Glutamatergic neuron (in vitro differentiated cells): ENCODE measurements at places on chromosomes 11 and 22. TPM values are rescaled to one million over a fixed set of nuclear protein-coding genes. Genes with fewer than 3 reads are reported as not detected.
A peak's percentile ranks its signal among the peaks of the same experiment; 100 is the strongest.

DNA sequence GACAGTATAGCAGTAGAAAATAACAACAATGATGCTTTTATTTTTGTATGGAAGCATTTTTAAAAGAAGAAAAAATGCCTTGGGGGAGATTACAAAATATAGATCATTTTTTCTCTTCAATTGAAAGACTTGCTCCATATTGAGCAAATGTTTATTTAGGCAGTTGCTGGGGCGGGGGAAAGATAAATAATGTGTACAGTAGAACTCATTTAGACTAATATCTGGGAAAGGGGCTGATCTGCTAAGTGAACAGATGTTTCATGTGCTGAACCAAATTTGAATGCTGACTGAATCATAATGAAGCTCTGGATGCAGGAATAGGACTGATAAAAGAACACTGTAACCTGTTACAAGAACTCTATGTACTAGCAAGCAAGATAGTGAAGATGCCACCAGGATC lies 457.1 kb upstream of the TENM4 start:
- DNase-seq = no peak
- no peak overlapping the region for H3K4me3 ChIP-seq
- no peaks in the 10 kb centered on the region for H3K4me1 ChIP-seq
- no peak overlapping the region for H3K27ac ChIP-seq

The CBLIF gene
- total RNA-seq = not detected

DNA sequence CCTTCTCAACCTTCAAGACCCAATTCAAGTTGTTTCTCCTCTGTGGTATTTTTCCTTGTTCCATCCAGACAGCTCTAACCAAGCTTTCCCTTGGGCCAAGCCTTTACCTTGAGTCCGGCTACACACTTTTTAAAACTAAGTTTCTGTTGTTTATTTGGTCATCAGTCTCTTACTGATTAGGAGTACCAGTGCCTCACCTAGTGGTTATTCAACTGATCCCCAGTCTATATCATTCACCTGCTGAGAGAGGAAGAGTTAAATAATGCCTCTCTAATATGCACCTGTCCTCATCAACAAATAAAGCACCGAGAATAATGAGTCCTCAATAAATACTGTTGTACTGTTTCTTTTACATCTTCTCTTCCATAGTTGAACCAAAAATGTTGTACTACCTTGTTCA lies 160.8 kb downstream of the MSANTD4 start:
- DNase-seq = no peak
- no peaks in the 10 kb centered on the region for H3K4me1 ChIP-seq
- no peaks in the 10 kb centered on the region for H3K36me3 ChIP-seq

- no peaks in the 10 kb centered on the region for H3K27me3 ChIP-seq
- H3K4me1 ChIP-seq = no peaks in the 10 kb centered on the region
- H3K27ac ChIP-seq = no peak overlapping the region
- no peaks in the 10 kb centered on the region for H3K36me3 ChIP-seq
- no peak overlapping the region for H3K4me3 ChIP-seq
Observed at GRCh38 chr11:32450372-32450771, 15.0 kb upstream of the WT1 start.

DNA sequence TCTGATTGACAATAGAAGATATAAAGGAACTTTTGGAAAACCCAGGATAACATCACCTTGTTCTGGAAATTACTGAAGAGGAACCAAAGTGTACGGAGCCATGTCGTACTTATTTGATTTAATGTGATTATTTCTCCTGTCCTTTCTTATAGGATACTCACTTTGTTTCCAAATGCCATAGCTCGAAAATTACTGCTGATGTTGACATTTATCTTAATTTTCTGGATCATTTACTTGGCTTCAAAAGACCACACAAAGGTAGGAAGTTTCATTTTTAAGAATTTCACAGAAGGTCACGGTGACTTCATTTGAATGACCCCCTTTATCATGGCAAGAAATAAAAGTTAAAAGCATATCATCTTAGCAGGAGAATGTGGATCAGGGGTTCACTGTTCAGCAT lies 1.2 kb downstream of the NXPE2 start:
- DNase-seq = no peak
- H3K4me3 ChIP-seq = no peak overlapping the region
- H3K27ac ChIP-seq = no peak overlapping the region
- peaks cover 2% of the 10 kb centered on the region for H3K27me3 ChIP-seq

The SMC1B gene
- not detected for total RNA-seq

GRCh38 chr11:61377461-61378160 lies 14.8 kb upstream of the TMEM216 start:
- no peak for DNase-seq
- H3K36me3 ChIP-seq = peaks cover 16% of the 10 kb centered on the region

DNA sequence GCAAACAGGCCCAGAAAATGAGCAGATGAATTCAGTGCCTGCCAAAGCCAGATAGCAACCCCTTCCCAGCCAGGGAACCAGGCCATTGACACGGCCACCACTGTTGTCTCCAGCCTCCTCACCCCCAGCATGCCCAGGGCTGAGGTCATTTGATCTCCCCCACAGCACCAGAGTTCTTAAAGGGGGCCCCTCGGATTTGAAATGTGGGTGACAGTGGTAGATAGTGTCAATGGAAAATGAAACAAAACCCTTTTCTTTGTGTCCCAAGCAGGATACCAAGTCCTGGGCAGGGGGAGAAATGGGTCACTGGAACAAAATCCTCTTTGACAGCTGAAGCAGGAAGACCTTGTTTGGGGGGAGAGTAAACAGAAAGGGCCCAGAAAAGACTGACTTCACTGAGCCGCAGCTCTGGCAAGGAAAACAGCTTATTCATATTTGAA lies 14.3 kb upstream of the ACCSL start:
- H3K27me3 ChIP-seq = peaks cover 2% of the 10 kb centered on the region
- peaks cover 5% of the 10 kb centered on the region for H3K36me3 ChIP-seq
- H3K4me1 ChIP-seq = peaks cover 38% of the 10 kb centered on the region
- no peak overlapping the region for H3K4me3 ChIP-seq
- no peak for DNase-seq

The HMGXB4 gene
- 14.4 TPM for total RNA-seq

- H3K27ac ChIP-seq = no peak overlapping the region
- peaks cover 2% of the 10 kb centered on the region for H3K27me3 ChIP-seq
- peaks cover 4% of the 10 kb centered on the region for H3K36me3 ChIP-seq
- no peak overlapping the region for H3K4me3 ChIP-seq
- no peak for DNase-seq
Observed at GRCh38 chr11:128179512-128179911, 407.8 kb downstream of the ETS1 start.

The SYT8 gene
- not detected for total RNA-seq

DNA sequence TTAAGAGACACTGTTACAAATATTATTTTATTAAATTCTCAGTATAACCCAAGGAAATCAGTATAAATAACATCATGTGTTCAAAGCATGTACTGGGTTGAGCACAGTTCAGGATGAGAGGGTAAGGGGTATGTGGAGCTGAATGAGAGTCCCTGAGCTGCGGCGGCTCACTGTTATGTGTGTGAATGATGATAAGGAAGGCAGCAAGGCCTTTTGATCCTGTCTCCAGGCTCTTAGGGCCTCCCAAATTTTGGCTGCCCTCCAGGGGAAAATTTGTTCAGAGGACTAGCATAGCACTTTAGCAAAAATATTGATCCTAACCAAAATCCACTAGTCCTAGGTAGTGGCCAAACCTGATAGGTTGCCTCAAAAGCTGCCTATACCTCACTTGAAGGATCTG lies 86.1 kb upstream of the SPON1 start:
- no peak for DNase-seq
- no peak overlapping the region for H3K4me3 ChIP-seq
- H3K4me1 ChIP-seq = no peaks in the 10 kb centered on the region
- no peak overlapping the region for H3K27ac ChIP-seq

- no peak overlapping the region for H3K4me3 ChIP-seq
- peaks cover 4% of the 10 kb centered on the region for H3K36me3 ChIP-seq
- no peak for DNase-seq
- no peak overlapping the region for H3K27ac ChIP-seq
Observed at GRCh38 chr22:42595434-42595833, 19.2 kb downstream of the POLDIP3 start.

- H3K4me3 ChIP-seq = no peak overlapping the region
- no peak overlapping the region for H3K27ac ChIP-seq
- peak; percentile 29 for DNase-seq
- no peaks in the 10 kb centered on the region for H3K36me3 ChIP-seq
Observed at GRCh38 chr11:95592471-95592870, 197.1 kb downstream of the FAM76B start.

GRCh38 chr22:44707752-44708151 lies 5.7 kb downstream of the PRR5 start:
- no peaks in the 10 kb centered on the region for H3K36me3 ChIP-seq
- H3K4me1 ChIP-seq = peaks cover 5% of the 10 kb centered on the region
- no peak overlapping the region for H3K4me3 ChIP-seq
- no peak overlapping the region for H3K27ac ChIP-seq
- H3K27me3 ChIP-seq = peaks cover 2% of the 10 kb centered on the region
- no peak for DNase-seq

- DNase-seq = no peak
- no peaks in the 10 kb centered on the region for H3K36me3 ChIP-seq
- no peaks in the 10 kb centered on the region for H3K27me3 ChIP-seq
- H3K4me3 ChIP-seq = no peak overlapping the region
- H3K4me1 ChIP-seq = no peaks in the 10 kb centered on the region
- H3K27ac ChIP-seq = no peak overlapping the region
Observed at GRCh38 chr11:76415073-76415472, 29.7 kb upstream of the EMSY start.

- DNase-seq = no peak
- no peak overlapping the region for H3K4me3 ChIP-seq
- peaks cover 9% of the 10 kb centered on the region for H3K27me3 ChIP-seq
- no peaks in the 10 kb centered on the region for H3K36me3 ChIP-seq
- H3K4me1 ChIP-seq = no peaks in the 10 kb centered on the region
Observed at GRCh38 chr22:38943882-38944281, 13.5 kb upstream of the APOBEC3A start.

- peak; percentile 77 for DNase-seq
- H3K36me3 ChIP-seq = no peaks in the 10 kb centered on the region
- H3K4me1 ChIP-seq = peaks cover 17% of the 10 kb centered on the region
- H3K4me3 ChIP-seq = peak overlapping the region; percentile 31
- peak overlapping the region; percentile 72 for H3K27ac ChIP-seq
Observed at GRCh38 chr11:130522284-130522961, 74.0 kb downstream of the ADAMTS15 start.

DNA sequence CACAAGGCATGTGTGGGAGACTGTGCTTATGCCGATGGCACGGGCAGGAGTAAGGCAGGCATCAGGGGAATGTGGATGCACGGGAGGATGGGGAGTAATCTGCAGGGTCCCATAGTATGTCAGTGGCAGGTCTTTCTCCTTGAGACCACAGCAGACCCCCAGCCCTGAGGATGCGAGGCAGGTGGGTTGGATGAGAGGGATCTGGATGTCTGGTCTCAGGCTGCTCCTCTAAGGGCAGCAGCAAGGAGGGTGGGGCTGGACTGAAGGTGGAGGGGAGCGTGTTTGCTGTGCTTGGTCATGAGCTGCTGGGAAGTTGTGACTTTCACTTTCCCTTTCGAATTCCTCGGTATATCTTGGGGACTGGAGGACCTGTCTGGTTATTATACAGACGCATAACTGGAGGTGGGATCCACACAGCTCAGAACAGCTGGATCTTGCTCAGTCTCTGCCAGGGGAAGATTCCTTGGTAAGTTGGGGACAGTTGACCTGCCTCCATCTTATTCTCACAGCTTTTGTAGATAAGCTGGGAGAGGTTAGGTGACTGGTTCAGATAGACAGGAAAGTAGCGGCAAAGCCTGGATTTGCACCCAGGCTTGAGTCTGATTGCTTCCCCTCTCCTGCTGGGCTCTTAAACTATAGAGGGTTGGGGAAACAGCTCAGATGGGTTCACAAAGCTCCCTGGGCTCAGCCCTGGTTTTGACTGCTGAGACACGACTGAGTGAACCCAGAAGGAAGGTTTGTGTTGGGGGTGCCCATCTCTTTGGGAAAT lies at the start of gene APOL1:
APOL1 (plus strand) TSS at position 380 of the 769 bp plus-strand sequence. CDS start 1,823 bp downstream, outside the sequence.
- no peak within 1 kb of the TSS for H3K27ac ChIP-seq
- no peak within 1 kb of the TSS for H3K4me3 ChIP-seq
- peaks cover 15% of the 10 kb centered on the region for H3K36me3 ChIP-seq
- H3K27me3 ChIP-seq = peaks cover 2% of the 10 kb centered on the region
- no peak for DNase-seq
- H3K4me1 ChIP-seq = no peaks in the 10 kb centered on the region

- no peaks in the 10 kb centered on the region for H3K27me3 ChIP-seq
- H3K4me3 ChIP-seq = no peak overlapping the region
- no peak for DNase-seq
- peak overlapping the region; percentile 25 for H3K27ac ChIP-seq
- H3K4me1 ChIP-seq = peaks cover 20% of the 10 kb centered on the region
- no peaks in the 10 kb centered on the region for H3K36me3 ChIP-seq
Observed at GRCh38 chr11:934527-934926, 8.9 kb downstream of the AP2A2 start.

GRCh38 chr11:11895672-11896071 lies 53.9 kb downstream of the USP47 start:
- no peak overlapping the region for H3K27ac ChIP-seq
- no peak for DNase-seq
- H3K27me3 ChIP-seq = no peaks in the 10 kb centered on the region
- H3K4me3 ChIP-seq = no peak overlapping the region
- peaks cover 6% of the 10 kb centered on the region for H3K36me3 ChIP-seq

GRCh38 chr22:49934160-49934890 lies 15.9 kb downstream of the CRELD2 start:
- peaks cover 7% of the 10 kb centered on the region for H3K4me1 ChIP-seq
- no peak overlapping the region for H3K27ac ChIP-seq
- H3K4me3 ChIP-seq = no peak overlapping the region
- no peak for DNase-seq

The GCAT gene
- 11.9 TPM for total RNA-seq

The CARD18 gene
- not detected for total RNA-seq

- peaks cover 20% of the 10 kb centered on the region for H3K4me1 ChIP-seq
- H3K27me3 ChIP-seq = peaks cover 25% of the 10 kb centered on the region
- peak; percentile 40 for DNase-seq
- H3K4me3 ChIP-seq = peak within 1 kb of the TSS; percentile 45
Observed at GRCh38 chr22:17562906-17563870, at the start of gene SLC25A18. SLC25A18 (plus strand) TSS chr22:17563498; CDS start chr22:17579945, 16,447 bp downstream.

- H3K27ac ChIP-seq = no peak overlapping the region
- no peak for DNase-seq
- H3K27me3 ChIP-seq = peaks cover 3% of the 10 kb centered on the region
- no peaks in the 10 kb centered on the region for H3K36me3 ChIP-seq
- no peaks in the 10 kb centered on the region for H3K4me1 ChIP-seq
- no peak overlapping the region for H3K4me3 ChIP-seq
Observed at GRCh38 chr11:67256477-67257135, 9.7 kb upstream of the GRK2 start.

GRCh38 chr11:91947215-91947820 lies 277.3 kb upstream of the FAT3 start:
- DNase-seq = no peak
- H3K4me3 ChIP-seq = peak overlapping the region; percentile 30
- peak overlapping the region; percentile 83 for H3K27ac ChIP-seq
- H3K27me3 ChIP-seq = no peaks in the 10 kb centered on the region
- H3K4me1 ChIP-seq = peaks cover 40% of the 10 kb centered on the region

GRCh38 chr11:46389450-46390330 lies 1.9 kb downstream of the CHRM4 start:
- peak overlapping the region; percentile 78 for H3K4me3 ChIP-seq
- H3K4me1 ChIP-seq = peaks cover 23% of the 10 kb centered on the region
- peak; percentile 94 for DNase-seq
- no peak overlapping the region for H3K27ac ChIP-seq
- H3K27me3 ChIP-seq = peaks cover 19% of the 10 kb centered on the region
- H3K36me3 ChIP-seq = peaks cover 10% of the 10 kb centered on the region
